ENCODE measurements at places on chromosomes 13 and 19. TPM values are rescaled to one million over a fixed set of nuclear protein-coding genes. Genes with fewer than 3 reads are reported as not detected.

The IGFL3 gene
- total RNA-seq = 17.7 TPM

The FGF21 gene
- total RNA-seq = not detected

The LPAR2 gene
- total RNA-seq = 32.0 TPM

The FGF22 gene
- total RNA-seq = 5.2 TPM

The SBK2 gene
- total RNA-seq = not detected

- DNase-seq = no peak
These were observed 14.1 kb upstream of the AMER2 start for GRCh38 chr13:25186187-25186586.

DNA sequence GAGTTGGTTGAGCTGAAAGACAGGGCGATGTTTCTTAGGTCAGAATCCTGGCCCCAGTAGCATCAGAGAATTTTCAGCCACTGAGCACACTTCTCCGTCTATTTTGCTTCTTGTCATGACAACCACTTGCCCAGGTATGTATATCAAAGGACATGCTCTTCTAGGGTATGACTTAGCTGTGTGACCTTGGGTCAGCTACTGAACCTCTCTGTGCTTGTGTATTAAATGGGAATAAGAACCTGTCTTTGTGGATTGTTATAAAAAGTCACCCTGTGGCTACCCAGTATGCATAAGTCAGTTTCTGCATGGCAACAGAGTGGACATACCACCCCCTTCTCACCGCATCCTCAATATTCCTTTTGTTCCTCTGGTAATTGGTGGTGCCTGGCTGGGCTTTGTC is 26.1 kb downstream of the MBD3L1 start:
- DNase-seq = no peak

GRCh38 chr19:12859546-12859945 is 21.2 kb downstream of the MAST1 start:
- DNase-seq = no peak

DNA sequence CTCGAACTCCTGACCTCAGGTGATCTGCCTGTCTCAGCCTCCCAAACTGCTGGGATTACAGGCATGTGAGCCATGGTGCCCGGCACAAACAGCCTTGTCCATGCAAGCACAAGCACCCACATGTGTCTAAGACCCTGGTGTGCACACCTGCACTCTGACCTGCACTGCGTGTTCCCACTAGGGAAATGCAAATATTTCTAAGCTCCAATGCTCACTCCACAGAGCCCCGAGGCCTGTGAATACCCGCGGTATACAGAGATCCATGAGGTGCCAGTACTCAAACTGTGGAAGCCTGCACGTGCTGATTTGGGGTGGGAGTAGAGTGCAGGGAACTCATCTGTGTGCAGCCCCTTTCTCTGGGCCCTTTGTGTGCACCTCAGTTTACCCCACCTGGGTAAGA is 14.7 kb downstream of the GADD45B start:
- DNase-seq = no peak

- no peak for DNase-seq
These were observed 177.0 kb downstream of the RFC3 start for GRCh38 chr13:33994826-33995502.

- DNase-seq = no peak
These were observed 4.4 kb downstream of the ZNF211 start for GRCh38 chr19:57637379-57637778.

DNA sequence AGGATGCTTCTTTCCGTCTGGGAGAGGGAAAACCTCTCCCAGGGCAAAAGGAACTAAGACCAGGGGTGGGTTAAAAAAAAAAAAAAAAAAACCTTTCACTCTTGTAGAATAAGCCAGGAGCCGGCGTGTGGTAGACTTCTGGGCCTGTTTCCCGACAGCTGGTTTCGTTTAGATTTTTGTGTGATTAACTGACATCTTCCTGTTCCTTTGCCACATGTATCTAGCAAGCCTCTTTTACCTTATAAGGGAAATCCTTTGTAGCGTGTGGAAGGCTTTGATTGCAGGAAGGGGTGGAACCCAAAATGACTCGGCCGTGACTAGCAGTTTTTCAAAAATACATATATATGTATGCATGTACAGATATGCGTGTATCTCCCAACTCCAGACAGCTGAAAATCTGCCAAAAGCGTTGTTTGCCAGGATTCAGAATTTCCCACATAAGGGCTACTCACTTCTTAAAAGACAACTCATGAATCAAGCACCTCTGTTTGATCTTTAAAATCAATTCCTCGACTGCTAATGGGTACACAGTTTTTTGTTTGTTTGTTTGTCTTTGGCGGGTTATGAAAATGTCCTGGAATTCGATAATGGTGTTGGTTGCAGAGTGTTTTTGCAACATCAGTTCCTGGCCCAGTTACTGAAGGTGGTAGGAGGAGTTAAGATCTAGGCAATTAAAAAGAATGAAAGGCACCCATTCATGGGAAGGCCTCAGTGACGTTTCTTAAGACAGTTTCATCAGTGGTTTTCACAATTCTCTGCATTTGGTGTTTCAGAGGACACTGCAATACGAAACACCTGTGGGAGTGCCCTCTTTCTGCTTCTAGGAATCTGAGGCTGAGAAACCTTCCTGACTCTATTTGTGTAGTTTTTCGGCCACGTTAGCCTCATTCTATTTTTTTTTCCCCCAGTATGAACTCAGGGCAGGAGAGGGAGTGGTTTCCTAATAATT is 2.7 kb downstream of the TPM4 start:
- DNase-seq = peak; percentile 83

GRCh38 chr19:30326393-30326710 is 45.8 kb upstream of the ZNF536 start:
- DNase-seq = peak; percentile 14

GRCh38 chr13:113938716-113939115 is 35.2 kb downstream of the C13orf46 start:
- no peak for DNase-seq

GRCh38 chr19:11202488-11203193 is 5.3 kb upstream of the KANK2 start:
- DNase-seq = no peak

Data from suprapubic skin (tissue), 4 donors.